ENCODE measurements at places on chromosomes 6 and 20.

- no peak for DNase-seq
Measured at GRCh38 chr20:22834651-22835256, 200.4 kb upstream of the SSTR4 start.

DNA sequence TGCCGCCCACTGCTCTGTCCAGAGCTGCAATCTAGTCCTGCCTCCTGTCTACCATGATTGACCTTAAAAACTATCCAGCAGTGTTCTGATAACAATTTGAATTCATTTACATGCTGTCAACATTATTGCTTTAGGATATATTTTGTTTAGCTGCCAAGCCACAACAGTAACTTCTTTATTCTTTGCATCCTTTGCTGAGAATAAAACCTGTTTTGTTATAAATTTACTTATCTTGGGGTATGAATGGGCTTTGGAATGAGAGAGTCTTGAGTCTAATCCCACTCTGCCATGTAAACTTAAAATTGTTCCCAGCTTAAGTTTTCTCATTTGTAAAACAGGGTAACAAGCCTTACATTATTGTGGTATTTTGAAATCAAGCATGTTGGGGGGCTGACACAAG lies 116.4 kb downstream of the FLRT3 start:
- DNase-seq = no peak

DNA sequence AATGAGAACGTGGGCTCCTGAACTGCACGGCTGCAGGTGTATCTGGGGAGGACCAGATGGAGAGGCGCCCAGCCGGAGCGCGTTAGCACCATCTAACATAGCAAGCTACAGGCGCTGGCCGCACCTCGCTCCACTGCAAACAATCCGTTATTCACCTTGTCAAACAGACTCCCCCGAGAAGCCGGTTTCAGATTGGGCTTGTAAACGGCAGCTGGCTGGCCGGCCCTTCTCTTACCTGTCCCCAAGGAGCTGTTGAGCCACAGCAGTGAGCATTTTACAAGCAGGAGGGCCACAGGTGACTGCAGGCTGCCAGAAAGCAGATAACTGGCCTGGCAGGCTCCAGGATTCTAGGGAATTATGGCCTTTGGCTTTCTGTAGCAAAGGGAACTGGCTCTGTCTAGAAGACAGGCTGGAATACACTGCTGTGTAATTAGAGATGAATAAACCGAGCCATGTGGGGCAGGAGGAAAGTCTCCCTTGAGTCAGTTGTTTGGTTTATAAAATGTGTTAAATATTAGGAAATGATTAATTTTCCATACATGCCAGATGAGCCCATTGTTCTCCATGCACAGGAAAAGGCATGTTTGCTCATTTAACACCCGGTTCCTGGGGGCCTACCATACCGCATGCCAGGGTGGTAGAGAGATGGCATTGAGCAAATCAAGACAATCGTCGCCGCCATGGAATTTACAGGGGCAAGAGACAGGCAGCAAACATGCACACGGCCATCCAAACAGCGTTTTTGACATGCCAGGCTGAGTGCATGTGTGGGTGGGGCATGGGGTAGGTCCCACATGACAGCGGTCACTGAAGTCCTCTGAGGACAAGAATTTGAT lies 159.3 kb downstream of the NFATC2 start:
- no peak for DNase-seq

DNA sequence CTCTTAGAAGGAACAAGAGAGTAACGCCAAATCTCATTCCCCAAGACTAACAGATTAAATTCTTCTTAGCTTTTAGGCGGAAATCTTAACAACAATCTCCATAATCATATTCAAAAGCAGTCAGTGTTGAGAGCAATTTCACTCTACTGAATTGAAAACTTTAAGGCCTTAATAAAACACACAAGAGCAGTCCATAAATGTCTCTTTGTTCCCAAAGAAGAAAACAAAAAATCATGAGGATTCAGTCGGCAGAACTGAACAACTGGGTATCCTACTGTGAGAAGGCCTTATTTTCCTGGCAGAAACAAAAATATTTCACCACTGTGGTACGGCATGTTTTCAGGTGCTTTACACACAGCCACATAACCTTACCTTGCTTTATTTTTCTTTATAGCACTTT lies 14.4 kb downstream of the ABHD12 start:
- no peak for DNase-seq

DNA sequence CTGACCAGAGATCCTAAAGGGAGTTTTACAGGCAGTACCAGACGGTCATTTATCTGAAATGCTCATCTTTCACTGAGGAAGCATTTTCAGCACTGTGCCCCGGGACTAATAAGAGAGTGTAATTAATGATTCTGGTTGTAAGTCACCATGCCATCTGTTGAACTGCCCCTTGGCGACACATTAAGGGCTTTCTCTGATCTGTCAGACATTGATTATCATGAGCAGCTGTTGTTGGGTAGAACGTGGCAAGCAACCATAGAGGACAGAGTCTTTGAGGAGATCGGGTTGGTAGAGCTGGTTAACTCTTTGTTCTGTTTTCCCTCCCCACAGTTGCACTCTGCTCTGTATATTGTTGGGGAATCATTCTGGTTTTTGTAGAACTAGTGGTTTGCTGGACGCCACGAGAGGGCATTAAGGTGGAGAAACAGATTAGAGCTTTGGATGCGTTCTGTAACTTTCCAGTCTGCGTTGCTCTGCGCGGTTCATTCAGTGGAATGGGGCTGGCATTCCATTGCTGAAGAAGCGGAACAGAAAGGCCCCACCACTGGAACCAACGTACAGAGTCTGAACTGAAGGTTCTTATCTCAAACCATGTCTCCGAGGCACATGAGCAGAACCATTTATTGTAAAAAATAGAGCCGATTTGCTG lies 34.3 kb downstream of the RPRD1B start:
- DNase-seq = no peak

GRCh38 chr6:12842658-12843057 lies 126.1 kb downstream of the PHACTR1 start:
- no peak for DNase-seq

DNA sequence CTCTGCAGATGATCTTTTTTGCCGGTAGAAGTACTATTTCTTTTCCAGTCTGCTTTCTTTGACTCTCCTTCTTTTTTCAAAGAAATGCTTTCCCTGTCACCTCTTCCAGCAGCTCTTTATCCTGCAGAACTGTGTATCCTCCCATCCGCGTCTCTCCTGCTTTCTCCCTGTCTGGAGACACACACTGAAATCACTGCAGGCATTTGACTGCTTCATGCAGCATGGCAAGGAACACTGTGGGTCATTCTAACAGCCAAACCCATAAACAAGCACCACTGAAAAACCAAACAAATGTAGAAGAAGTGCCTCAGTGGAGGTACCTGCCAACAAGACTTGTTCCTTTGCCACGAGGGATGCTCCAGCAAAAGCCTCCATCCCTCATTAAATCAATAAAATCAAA lies 403.7 kb upstream of the CITED2 start:
- DNase-seq = no peak

DNA sequence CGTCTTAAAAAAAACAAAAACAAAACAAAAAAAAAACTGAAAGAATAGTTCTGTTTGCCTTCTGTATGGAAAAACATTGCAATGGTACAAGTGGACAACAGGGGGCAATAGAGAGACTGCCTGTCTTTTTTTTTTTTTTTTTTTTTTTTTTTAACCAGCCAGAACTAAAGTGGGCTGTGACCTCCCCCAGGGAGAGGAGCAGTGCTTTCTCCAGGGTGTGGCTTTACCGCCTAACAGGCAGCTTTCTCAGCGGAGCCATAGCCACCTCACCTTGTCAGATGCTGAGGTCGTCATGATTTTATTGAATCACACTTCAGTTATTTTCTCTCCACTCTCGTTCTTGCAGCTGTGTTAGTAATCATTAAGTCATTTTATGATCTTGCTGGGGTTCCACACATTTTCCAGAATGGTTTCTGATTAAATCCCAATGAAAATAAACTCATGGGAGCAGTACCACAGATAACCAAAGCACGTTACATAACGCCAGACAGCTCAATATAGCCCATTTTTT lies 78.4 kb downstream of the GMPR start:
- DNase-seq = peak; percentile 64
